ENCODE measurements at places on chromosomes 4 and X.

GRCh38 chrX:16788477-16788876, 2.2 kb downstream of the TXLNG start:
- DNase-seq: no peak

GRCh38 chr4:160353548-160353947, 1250.7 kb downstream of the RAPGEF2 start:
- no peak for DNase-seq

DNA sequence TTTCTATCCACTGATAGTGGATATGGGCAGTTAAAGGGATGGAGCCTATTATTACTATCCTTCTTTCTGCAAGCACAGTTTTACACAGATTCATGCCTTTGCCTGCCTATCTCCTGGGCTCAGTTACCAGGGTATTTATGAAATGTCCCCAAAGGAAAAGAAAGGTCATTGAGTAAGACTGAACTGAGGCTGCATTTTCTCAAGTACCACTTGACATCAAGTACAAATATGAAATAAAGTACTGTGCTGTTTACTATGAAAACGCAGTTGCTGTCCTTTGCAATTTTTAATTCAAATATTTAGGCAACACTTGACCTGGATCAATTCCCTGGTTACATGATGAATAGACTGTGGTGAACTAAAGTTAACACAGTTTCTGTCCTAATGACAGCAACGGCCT, 23.5 kb upstream of the SPANXN4 start:
- DNase-seq: no peak

- DNase-seq: no peak
These were observed 23.5 kb downstream of the CXCL8 start for GRCh38 chr4:73763877-73764276.

DNA sequence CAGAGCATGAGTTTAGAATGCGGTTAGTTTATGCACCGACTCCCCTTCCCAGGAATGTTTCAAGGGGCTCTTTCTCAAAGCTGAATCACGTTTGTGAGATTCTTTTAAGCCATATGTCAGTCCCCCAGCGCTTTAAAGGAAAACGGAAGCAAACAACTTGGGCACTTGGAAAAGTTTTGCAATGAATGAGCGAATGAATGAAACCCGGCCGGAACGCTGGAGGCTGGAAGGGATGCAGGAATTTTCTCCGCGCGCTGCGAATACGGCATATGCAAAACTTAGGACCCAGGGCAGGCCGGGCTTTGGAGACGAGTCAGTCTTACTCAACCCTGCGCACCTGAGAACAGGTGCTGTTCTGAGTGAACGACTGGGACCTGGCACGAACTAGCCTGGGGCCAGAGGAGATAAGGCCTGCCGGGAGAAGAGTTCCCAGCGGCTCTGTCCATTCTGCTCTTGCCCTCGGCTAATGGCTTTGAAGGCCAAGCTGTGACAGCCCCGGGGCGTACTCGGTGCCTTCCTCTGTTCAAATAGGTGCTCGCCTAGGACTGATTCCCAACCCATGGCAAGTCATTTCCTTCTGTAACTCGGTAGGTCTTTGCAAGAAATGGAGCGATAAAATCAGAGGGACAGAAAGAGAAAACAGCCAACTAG, 743 bp upstream of the NRK start:
- no peak for DNase-seq

DNA sequence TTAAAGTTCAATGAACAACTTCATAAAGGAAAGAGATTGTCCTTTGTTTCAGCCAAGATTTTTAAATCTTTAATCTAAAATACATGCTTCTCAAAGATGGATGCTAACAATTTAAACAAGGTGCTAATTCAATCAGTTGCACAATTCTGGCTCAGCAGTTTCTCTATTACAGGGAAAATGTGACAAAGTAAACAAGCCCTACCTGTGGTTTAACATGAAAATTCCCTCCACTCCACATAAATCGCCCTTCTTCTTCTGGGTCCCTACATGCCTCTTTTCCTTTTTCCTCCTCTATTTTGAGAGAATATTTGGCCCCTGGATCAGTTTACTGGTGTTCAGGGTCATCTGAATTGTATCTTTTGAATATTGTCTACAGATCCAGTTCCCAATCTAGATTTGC, 80.6 kb downstream of the FRYL start:
- no peak for DNase-seq

- DNase-seq: no peak
These were observed 44.5 kb upstream of the IL2 start for GRCh38 chr4:122500852-122501501.

GRCh38 chrX:78650906-78651437, 8.2 kb downstream of the RTL3 start:
- no peak for DNase-seq
